ENCODE measurements at places on chromosomes 4 and X.

GRCh38 chr4:132614682-132615081 lies 534.4 kb upstream of the PCDH10 start:
- DNase-seq = no peak

GRCh38 chr4:94766856-94767255 lies 9.1 kb downstream of the BMPR1B start:
- no peak for DNase-seq

GRCh38 chr4:108114503-108114902 lies 54.2 kb downstream of the LEF1 start:
- DNase-seq = no peak

DNA sequence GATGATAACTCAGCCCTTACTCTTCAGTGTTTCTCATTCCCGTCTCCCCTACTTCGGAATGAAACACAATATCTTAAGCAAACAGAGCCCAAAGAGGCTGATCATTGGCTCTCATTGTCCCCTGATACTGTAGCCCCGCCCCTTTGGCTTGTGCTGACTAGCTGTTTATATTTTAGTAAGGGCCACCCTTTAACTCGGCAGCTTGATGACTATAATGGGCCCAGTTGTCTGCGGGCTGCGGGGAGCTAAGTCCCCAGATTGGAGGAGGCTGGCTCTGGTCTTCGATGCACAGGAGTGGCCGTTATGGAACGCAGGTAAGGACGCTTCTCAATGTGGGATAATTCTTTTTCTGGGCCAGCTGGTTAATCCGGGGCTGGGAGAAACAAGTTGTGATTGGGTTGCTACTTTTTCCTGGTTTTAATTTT lies at the start of gene TRIM2:
TSS of gene TRIM2 (plus strand) at position 197 of the 425 bp plus-strand sequence. CDS start at position 285, 88 bp downstream.
- DNase-seq = no peak

DNA sequence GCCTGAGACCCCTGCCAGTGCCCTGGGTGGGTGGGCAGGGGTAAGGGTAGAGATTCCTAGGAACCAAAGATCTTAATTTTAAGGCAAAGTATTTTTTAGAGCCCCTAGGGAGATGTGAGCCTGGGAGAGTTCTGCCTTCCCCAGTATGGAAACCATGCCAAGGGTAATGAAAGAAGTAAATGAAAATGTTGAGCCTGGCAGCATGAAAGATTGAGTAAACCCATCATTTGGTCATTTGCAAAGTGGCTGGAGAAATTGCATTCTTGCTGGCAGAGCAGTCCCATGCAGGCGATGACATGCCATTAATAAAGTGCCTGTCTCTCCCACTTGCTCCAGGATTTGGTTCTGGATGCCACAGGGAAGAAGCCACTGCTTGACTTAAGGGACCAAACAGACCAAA lies 60.7 kb upstream of the GPC4 start:
- no peak for DNase-seq

Data from SW 1271 (cell line).